ENCODE measurements at places on chromosomes 2 and 18.

DNA sequence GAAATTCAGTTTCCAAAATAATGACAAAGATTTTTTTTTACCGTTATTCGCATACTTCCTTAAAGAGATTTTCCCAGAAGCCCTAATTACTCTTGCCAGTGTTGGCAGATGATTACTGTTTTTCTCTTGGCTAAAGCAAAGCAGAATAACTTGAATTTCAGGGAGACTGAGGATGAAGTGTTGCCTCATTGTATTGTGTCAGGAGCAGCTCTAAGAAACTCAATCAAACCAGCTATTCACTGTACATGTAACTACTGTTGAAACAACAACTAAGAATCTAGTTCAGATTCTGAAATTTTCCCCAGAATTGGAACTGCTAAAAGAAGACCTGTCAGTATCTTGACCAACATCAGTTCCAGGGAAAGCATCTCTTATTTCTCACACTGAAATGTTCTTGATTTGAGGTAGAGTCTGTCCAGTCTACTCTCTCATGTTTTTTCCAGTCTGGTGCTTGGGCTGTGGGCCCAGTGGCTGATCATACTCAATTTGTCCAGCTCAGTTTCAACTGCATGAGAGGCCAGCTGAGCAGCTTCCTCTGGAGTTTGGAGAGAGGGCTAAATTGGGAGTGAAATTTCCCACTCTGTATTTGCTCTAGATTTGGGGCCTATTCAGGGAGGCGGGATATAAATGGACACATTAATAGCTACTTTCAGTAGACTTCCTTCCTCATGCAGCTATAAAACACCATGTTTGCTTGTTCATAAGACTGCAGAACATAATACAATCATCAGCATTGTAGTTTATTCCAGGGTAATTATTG, 78.5 kb downstream of the PPP1R1C start:
- no peak for DNase-seq

- DNase-seq: no peak
These were observed 30.2 kb downstream of the NYAP2 start for GRCh38 chr2:225429717-225430116.

GRCh38 chr2:102895376-102895775, 133.5 kb downstream of the TMEM182 start:
- DNase-seq: peak; percentile 29

- no peak for DNase-seq
These were observed 75.6 kb upstream of the STAM2 start for GRCh38 chr2:152251211-152251610.

All from suppressor macrophage treated with lipopolysaccharide for 4 hours (primary cell).